Memory B cell (primary cell): ENCODE measurements at places on chromosomes 16 and 17.
A peak's percentile ranks its signal among the peaks of the same experiment; 100 is the strongest.

- no peak for DNase-seq
These were observed 115.6 kb upstream of the HSBP1 start for GRCh38 chr16:83692224-83692623.

GRCh38 chr16:17358355-17358754 is 112.4 kb downstream of the XYLT1 start:
- no peak for DNase-seq

- DNase-seq = peak; percentile 5
These were observed 970 bp downstream of the EPN2 start for GRCh38 chr17:19238167-19238505.

DNA sequence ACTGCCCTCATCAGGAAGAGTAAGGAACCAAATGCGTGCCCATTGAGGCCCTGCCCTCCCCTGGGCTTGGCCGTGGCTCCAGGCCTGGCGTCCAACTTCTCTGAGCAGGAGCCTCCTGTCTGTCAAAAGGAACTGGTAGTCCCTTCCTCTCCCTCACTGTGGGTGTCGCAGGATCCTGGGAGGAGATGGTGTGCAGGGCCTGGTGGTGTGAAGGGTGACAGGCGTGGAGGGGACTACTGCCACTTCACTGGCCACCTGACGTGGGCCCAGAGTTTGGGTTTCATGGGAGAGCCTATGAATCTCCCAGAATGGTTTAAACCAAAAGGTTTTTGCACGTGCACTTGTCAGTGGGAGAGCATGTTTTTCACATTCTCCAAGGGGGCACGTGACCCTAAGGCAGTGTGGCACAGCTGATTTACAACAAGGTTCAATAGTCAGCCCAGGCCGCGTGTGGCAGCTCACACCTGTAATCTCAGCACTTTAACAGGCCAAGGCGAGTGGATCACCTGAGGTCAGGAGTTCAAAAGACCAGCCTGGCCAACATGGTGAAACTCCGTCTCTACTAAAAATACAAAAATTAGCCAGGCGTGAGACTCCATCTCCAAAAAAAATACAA is 12.5 kb downstream of the ARL2BP start:
- no peak for DNase-seq

DNA sequence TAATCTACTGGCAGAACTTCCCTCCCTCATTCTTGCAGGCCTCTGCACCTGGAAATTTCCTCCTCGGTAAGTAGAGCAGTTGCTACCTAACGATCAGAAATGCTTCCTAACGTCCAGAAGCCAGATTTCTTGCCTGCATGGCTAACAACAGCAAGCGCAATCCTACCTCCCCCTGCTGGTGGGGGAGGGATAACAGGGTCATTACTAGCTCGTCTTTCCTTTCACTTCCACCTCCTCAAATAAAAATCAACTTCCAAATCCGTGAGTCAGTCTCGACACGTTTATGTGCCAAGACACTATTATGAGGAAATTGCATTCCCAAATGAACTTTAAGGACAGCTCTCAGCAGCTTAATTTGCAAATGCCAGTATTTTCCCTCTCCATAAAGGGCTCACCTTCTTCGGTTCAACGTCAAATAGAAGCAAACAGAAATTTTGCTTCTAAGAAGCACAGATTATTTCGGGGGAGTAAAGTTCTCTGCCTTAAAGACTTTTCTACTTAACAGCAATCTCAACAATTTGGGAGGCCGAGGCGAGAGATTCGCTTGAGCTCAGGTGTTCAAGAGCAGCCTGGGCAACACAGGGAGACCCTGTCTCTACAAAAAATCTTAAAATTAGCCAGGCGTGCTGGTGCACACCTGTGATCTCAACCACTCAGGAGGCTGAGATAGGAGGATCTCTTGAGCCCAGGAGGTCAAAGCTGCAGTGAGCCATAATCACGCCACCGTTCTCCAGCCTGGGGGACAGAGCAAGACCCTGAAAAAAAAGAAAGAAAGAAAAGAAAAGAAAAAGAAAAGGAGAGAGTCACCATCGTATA is 188.6 kb upstream of the PSMD7 start:
- DNase-seq = no peak

- DNase-seq = no peak
These were observed 169.0 kb upstream of the SDK2 start for GRCh38 chr17:73813201-73813600.

GRCh38 chr17:75152523-75152921 is 1.8 kb downstream of the JPT1 start:
- no peak for DNase-seq

- DNase-seq = no peak
These were observed 73.2 kb downstream of the AIPL1 start for GRCh38 chr17:6361733-6362132.

DNA sequence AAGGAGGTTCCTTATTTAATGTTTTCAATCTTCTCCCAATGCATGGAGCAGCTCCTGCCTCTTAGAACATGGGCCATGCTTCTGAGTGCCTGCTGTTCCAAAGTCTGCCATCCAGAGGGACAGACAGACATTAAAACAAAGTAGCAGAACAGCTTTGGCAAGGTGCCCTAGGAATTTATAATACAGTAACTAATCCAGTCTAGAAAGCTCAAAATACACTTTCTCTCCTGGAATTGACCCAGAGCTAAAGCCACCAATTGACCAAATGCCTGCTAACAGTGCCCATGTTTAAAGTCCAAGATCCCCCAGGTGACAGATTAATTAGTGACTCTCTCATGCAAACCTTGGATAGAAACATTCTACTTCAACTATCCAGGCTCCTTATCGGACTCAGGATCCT is 11.1 kb upstream of the CHRNE start:
- DNase-seq = no peak

DNA sequence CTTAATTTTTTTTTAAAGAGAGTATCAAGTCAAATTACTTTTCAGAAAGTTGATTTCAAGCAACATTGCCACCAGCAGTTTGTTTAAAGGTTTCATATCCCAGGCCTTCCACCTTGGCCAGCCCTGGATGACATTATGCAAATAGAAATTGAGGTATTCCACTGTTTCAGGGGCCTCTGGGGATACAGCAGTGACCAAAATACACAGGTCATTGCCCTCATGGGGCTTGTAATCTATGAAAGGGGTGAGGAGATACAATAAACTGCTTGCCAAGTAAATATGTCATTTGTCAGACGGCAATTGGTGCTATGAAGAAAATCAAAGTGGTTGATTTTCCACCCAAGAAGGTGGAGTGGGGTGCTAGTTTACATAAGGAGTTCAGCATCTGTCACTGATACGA is 37.8 kb upstream of the TMC5 start:
- no peak for DNase-seq

- no peak for DNase-seq
These were observed 5.6 kb downstream of the GNG13 start for GRCh38 chr16:794853-795466.

DNA sequence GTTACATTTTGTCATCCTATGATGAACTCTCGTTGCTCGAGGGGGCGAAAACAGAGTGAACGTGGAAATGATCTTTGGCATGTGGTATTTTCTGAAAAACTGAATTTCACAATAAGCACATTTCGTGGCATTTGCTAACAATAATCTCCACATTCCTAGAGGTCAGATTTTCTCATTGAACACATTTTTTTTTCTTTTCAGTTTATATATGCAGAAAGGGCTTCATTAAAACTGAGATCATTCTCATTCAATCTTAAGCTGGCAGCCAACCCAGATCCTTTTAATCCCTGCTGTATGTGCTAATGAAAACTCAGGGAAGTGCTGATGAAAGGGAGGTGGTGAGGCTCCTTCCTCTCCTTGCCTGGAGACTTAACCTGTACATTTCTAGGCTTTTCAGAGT is 52.6 kb downstream of the PRKCA start:
- DNase-seq = no peak

DNA sequence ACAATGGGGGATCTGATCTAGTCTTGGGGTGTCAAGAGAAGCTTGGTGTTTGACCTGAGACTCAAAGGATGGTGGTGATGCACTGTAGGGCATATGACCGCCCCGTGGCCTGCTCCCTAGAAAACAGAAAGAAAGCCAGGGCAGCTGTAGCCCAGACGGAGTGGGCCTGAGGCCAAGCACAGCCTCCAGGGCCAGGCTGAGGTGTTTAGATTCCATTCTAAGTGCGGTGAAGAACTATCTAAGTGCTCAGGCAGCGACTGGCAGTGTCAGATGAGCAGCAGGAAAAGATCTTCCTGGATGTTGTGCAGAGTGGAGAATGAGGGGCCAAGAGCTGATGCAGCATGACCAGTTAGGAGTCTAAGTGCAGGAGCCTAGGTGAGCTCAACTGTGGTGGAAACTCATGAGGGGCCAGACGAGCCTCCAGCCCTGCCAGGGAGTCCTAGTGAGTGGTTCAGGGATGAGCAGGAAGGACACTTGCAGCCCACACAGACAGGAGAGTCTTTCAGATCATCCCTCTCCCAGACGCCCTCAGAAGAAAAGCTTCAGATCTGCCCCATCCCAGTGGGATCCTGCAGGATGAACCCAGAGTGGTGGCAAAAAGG is 314.2 kb upstream of the CCL2 start:
- DNase-seq = no peak

- no peak for DNase-seq
These were observed 142.8 kb downstream of the PRKCA start for GRCh38 chr17:66445229-66445628.

DNA sequence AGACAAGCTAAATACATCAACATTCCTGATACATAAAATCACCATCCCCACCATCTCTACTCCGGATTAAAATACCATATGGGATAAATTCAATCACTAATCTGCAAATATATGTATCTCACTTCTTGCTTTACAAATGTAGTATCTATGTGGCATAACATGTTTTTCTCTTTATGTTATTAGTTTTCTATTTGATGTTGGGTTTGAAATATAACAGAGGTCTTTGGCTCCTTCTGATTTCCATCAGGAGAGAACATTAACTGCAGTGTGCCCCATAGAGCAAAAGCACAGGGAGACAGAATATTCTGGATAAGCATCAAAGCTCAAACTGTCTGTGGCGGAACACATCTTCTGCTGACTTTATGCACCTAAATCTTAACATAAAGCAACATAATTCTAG is 547.2 kb upstream of the CDH8 start:
- no peak for DNase-seq

- no peak for DNase-seq
These were observed 441.1 kb upstream of the RBFOX1 start for GRCh38 chr16:6891496-6891895.

DNA sequence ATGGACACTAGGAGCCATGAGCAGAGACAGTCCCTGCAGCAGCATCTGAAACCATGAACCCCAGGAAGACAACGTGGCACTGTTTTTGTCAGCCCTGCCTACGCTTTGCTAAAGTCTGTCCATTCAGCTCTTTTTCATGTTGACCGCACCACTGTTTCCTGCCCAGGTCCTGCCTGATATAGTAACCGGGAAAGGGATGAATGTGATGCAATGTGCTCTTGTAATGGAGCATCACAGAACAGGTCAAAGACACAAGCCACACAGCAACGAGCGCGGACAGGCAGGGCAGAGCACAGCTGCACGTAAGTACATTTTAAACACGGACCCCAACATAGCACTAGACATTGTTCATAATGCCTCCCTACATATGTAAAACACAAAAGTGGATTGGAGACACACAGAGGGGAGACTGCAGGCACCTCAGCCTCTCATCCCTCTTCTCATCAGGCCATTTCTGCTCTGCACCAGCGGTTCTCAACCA is 16.9 kb upstream of the TNFRSF13B start:
- DNase-seq = no peak

DNA sequence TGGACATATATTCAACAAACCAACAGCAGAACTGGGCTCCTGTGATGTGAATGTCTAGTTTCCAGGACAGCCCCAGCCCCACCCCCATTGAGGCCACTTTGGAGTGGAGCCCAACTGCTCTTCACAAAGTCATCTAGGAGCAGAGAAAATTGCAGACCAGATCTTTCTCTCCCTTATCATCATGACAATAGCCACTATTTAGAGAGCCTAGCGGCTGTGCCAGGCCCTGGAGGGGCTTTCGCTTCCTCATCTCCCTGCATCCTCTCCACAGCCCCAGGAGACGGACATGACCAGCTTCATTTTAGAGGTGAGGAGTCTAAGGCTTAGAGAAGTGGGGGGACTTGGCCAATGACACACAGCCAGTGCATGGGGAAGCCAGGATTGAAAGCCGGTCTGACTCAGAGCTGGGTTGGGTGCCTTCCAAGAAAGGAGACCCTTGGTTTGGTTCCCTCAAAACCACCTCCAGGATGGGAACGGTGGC is 1.4 kb downstream of the PRSS8 start:
- DNase-seq = no peak

- DNase-seq = no peak
These were observed 12.7 kb downstream of the HIC1 start for GRCh38 chr17:2067608-2068024.

GRCh38 chr16:35574454-35575431 is 2115.3 kb downstream of the TP53TG3F start:
- DNase-seq = no peak

DNA sequence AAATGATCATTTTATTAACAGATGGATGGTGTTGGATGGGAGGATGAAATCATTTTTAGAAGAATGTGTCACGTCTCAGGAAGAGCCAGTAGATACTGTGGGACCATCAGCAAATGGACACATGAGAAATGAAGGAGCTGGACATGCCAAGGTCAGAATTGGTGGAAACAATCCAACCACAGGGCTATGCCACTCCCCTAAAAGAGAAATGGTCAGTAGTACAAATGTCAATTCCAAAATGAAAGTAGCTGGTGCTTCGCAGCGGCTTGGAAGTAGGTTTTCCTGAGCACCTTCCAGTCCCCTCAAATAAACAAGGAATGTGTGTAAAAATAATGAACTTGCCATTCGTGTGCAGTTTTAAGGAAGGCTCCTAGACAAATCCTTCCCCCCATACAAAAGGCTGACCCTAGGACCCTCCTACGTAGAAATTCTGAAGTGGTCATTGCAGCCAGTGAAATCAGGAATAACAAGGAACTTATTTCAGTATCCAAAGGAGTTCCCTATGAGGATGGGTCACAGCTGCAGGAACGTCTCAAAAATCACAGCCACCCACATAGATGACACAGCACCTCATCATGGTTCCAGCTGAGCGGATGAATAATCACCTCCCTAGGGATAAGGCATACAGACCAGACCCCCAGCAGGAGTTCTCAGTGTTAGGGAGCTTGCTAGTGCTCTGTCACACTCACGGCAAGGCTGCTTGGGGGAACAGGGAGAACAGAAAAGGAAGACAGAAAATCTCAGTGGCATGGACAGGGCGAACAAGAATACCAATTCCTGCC is 239.2 kb downstream of the HS3ST3A1 start:
- DNase-seq = no peak

DNA sequence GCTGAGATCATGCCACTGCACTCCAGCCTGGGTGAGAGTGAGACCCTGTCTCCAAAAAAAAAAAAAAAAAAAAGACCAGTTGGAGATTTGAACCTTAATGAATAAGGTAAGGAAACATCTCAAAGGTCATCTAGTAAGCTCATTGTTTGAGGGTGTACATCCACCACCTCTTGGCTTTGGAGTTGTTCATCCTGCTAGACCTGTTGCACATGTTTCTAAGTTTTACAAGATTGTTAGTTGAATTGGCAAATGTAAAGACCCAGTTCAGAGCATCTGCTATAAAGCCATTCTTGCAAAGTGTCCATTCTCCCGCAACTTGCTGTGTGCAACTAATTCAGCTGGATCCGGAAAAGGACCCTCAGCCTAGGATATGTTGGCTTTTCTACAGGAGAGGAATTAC is 1.5 kb downstream of the PSMD7 start:
- DNase-seq = no peak
